NCI-H460 (cell line): ENCODE measurements at places on chromosomes 1 and 21.

DNA sequence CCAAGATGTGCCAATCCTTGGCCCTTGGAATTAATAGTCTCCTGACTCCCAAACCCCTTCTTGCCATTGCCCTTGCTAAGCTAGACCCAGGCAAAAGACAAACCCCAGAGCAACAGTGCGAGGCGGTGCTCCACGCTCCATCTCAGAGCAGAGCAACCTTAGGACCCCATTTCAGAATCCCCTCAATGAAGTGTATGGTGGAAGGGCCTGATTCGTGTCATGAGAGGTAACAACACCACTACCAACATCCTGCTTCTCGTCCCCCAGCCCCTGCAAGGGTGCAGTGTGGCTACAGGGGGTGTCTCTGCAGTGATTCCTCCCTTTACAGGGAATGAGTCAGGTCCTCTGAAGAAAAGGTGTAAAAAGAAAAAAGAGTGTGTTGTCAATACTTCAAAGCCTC lies 103.9 kb upstream of the IRF2BP2 start:
- no peak for DNase-seq

GRCh38 chr21:41381731-41382130 lies 19.9 kb downstream of the MX2 start:
- DNase-seq = no peak

GRCh38 chr1:6688757-6689156 lies 12.9 kb downstream of the DNAJC11 start:
- no peak for DNase-seq

DNA sequence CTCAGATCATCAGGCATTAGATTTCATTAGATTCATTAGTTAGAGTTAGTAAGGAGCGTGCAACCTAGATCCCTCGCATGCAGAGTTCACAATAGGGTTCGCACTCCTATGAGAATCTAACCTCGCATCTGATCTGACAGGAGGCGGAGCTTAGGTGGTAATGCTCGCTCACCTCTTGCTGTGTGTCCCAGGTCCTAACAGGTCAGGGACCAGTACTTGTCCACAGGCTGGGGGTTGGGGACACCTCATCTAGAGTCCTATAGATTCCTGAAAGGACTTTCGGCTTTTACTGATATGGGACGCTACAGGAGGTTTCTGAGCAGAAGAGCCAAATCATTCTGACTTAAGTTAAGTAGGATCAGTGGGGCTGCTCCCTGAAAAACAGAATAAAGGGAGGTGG lies 91.4 kb downstream of the AKT3 start:
- DNase-seq = no peak

- DNase-seq = no peak
Measured at GRCh38 chr1:9689971-9690381, 38.4 kb downstream of the PIK3CD start.

DNA sequence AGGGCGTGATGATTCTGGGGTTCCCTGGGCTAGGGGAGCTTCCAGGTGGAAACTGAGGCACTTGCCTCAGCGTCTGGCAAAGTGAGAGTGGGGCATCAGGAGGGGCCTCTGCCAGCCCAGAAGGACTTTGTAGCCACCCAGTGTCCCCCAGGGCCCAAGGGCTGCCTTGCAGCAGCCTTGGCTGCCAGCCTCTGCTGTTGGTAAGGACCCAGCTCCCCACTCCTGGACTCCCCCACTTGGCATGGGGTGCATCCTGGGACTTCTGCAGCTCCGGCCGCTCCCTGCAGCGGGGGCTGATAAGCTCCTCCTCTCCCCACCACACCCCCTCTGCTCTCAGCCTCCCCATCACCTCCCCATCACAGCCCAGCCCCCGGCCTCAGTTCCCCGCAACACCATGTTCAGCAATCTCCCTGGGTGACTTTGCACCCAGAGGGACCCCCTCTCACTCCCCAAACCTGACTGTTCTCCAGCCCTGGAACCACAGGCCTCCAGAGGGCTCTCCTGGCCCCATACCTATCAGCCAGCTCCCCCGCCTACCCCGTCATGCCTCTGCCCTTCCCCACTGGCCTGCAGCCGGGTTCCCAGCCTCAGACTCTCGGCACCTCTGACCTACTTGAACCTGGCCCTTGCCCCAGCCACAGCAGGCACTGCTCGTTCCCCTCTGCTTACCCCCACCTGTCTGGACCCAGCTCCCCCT lies 113.0 kb downstream of the CRYAA start:
- no peak for DNase-seq

DNA sequence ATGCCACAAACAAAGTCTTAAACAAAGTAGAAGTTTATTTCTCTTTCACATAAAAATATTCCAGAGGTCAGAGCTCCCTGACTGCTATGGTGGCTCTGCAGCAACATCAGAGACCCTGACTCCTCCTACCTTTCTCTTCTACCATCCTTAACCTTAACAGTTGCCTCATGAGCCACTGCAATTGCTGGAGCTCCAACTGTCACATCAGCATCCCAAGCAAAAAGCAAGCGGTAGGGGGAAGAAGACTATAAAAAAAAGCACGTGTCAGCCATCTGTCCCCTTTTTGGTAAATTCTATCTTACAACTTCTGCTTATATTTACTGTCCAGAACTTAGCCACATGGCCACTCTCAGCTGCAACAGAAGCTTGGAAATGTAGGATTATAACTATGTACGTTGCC lies 21.8 kb upstream of the H6PD start:
- DNase-seq = no peak

- DNase-seq = no peak
Measured at GRCh38 chr1:235011064-235011598, 117.5 kb downstream of the TOMM20 start.

DNA sequence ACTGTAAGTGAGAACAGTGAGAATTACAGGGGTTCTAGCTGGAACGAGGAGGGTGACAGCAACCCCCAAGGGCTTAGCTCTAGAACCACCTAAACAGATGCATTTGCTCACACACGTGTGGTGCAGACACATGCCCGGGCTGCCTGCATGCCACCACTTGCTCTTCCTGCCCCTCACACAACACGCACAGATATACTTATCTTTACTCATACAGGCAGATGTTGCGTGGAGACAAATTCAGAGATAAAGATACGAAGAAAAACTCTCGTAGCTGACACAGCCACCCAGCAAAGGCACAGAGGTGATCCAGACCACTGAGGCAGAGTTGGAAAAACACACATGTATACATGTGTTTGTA lies 13.5 kb downstream of the VANGL1 start:
- no peak for DNase-seq

DNA sequence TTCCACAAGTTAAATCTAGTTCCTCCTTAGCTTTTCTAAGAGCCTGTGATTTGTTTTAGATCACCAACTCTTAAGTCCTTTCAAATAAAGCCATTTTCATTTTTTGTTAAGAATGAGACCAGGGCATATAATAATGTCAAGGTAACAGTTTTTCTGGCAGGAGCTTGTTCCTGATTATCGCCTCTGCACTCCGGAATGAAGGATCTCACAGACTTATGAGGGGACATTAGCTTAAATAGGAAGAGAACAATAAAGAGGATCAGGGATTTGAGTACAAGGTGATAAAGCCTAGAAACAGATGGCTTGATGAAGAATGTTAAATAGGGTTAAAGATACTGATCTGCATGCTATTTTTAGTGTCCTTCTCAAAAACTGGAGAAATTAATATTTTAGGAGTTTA lies 13.6 kb upstream of the OTUD7B start:
- no peak for DNase-seq

DNA sequence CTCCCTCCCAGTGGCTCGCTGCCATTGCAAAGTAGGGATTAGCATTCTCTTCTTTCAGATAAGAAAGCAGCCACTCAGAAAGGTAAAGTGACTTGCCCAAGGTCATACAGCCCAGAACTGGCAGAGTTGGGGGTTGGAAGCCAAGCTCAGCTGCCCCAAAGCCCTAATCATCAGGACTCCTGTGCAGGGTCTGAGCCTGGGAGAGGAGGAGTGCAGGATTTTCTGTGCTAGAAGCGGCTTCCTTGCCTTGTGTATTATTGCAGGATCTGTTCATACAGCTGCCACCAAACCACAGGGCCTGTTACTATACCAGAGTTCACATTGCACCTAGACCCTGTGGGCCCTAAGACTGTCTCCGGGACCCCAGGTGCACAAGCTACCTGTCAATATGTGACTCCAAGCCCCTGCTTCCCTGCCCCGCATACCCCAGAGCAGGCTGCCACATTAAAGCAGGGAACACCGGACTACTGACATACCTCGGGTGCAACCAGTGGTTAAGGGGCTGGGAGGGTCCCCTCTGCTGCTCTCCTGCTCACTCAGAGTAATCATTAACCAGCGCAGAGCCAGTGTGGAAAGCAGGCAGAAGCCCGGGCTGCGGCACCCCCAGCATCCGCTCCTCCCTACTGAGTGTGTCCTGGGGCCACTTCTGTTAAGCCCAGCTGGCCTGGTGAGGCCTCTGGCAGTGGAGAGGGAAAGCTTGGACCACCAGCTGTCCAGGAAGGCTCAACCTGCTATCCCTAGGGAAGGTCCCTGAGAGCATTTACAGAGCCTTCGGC lies 15.8 kb downstream of the HSPG2 start:
- no peak for DNase-seq

DNA sequence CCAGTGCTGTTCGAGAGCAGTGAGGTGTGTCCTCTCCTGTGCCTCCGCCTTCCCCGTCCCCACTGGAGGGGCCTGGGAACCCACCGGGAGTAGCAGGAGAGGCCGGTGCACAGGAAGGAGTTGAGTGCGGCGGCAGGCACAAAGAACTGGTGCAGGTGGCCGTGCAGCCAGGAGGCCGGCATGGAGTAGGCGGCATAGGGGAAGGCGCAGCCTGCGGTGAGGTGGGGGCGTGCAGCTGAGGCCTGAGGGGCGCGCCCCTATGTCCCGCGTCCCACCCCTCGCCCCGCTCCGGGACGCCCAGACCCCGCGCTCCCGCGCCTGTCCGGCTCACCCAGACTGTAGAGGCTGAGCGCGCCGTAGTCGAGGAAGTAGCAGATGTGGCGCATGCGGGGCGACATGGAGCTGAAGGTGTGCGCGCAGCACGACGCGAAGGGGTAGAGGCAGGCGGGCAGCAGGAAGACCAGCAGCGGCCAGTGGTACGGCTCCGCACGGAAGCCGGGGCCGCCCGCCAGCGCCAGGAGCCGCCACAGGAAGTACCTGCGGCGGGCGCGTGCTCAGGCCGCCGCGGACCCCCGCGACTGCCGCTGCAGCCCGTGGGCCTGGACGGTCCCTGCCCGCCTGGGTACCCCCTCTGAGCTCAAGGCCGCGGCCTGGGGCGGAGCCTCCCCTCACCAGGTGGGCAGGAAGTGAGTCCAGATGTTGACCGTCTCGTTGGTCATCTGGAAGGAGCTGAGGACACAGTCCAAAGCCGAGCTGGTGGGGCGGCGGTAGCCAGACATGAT lies 2.2 kb downstream of the PAQR6 start:
- no peak for DNase-seq

DNA sequence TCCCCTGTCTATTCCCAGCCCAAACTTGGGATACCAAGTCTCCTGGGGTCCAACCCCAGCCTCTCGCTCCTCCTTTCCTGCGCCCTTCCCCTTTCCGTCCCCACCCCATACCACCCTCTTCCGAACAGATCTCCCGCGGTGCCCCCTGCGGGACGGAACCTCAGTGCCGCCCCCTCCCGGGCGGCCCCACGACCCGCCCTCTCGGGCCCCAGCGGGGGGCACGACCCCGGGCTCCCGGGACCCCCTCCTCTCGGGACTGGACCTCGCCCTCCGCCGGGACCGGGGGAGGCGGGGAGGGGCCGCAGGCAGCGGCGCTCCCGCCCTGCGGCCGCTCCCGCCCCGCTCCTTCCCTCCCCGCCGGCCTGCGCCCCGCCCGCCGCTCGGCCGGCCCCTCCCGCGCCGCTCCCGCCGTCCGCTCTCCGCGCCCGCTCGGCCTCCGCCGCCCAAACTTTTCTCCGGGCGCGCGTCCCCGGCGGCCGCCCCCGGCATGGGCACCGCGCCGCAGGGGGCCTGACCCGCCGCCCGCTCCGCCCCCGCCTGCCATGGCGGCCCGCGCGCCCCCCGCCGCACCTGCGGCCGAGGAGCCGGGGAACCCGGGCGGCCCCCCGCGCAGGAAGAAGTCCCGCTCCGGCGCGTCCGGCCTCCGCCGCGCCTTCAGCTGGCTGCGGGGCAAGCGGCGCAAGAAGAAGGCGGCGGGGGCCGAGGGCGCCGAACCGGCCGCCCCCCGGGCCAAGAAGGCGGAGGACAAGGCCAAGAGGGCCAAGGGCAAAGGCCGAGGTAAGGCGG lies 39.0 kb upstream of the SYNC start:
- DNase-seq = no peak

- DNase-seq = no peak
Measured at GRCh38 chr21:46088189-46088588, 9.7 kb upstream of the COL6A2 start.

GRCh38 chr1:107057197-107058133 lies 991 bp downstream of the PRMT6 start:
- DNase-seq = peak; percentile 26

- DNase-seq = no peak
Measured at GRCh38 chr1:174103766-174104165, 55.6 kb upstream of the RABGAP1L start.

- no peak for DNase-seq
Measured at GRCh38 chr1:154777154-154777553, 92.9 kb downstream of the KCNN3 start.

- DNase-seq = no peak
Measured at GRCh38 chr1:43835082-43836021, 98.2 kb upstream of the ARTN start.

- no peak for DNase-seq
Measured at GRCh38 chr21:21052672-21053071, 54.5 kb downstream of the NCAM2 start.
